ENCODE measurements at places on chromosomes 13 and 19.

- no peak for DNase-seq
These were observed 55.1 kb downstream of the CDADC1 start for GRCh38 chr13:49302817-49303216.

DNA sequence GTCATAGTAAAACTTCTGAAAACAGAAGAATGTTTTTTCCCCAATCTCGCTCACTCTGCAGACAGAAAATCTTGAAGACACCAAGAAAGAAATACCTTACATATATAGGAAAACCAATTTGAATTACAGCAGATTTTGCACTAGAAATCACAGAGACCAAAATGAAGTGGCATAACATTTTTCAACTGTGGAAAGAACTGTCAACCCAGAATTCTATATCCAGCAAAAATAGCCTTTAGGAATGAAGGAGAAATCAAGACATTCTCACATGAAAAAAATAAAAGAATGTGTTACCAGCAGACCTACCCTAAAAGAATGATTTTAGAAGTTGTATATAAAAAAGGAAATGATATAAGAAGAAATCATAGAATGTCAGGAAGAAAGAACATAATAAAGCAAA is 28.7 kb downstream of the CCDC122 start:
- DNase-seq = no peak

DNA sequence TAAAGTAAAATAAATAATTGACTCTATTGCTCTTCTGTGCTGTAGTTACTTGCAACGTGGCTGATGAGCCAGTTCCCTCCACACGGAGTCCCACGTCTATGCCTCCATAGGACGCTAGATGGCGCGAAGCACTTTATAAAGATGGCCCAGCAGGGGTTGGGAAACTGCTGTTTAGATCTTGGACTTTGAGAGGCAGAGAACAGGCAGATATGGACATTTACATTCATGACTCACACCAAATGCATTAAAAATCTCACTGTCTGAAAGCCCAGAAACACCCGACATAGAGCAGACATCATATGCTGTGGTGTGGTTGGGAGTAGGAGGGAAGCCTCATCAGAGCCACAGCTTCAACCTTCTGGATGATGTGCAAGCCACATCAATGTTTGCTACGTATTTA is 643.1 kb upstream of the ARGLU1 start:
- DNase-seq = peak; percentile 83

- DNase-seq = peak; percentile 51
These were observed 12.1 kb upstream of the PEX11G start for GRCh38 chr19:7500811-7501450.

- DNase-seq = no peak
These were observed 129.1 kb upstream of the SOX1 start for GRCh38 chr13:111937777-111938311.

GRCh38 chr19:16467581-16467980 is 4.2 kb downstream of the EPS15L1 start:
- DNase-seq = no peak

DNA sequence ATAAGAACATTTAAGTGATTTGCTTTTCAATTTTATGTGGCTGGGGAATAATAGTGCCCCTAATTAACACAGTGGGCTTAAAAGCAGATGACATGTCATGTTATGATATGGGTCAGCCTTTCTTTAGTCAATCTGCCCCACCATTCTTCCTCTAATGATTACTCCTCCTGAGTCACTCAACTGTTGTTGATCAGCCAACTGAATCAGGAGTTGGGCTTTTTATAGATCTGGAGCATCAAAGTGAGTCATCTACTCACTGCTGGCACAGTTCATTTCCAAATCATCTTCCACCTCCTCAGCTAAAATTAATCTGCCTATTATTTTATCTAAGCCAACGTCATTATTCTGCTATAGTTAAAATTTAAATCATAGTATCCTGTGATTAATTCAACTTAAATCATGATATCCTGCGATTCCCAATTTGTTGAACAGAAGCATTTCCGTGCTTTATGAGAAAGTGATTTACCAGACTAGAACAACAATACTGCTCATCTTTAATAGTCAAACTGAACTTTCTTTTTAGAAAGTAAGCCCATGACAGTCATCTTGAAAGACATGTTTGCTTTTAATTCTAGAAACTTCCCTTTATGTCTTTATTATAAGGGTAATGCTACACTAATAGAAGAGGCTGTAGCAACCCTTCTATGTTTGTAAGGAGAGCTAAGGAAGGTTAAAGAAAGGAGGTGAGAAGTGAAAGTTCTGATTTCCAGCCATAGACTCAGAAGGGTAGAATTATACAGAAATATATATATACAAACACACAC is 551.4 kb downstream of the TBC1D4 start:
- peak; percentile 22 for DNase-seq

DNA sequence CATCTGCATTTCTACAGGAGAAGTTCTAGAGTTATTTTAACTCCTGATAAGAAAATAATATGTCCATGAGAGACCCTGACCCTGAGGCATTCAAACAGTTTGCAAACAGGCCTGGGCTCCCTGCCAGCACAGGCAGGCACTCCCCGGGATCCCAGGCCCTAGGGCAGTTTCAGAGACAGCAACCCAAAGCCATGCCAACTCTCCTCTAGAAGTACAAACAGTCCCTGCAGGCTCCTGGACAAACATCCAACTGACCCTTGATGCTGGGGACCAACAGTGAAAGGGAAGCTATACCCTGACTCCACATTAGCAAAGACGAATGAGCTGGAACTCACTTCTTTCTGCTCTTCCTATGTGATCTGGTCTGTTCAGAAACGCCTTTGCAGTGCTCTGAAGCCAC is 44.8 kb downstream of the CCDC70 start:
- DNase-seq = no peak

GRCh38 chr13:111295886-111296285 is 24.6 kb upstream of the TEX29 start:
- DNase-seq = no peak
